ENCODE measurements at places on chromosomes 12 and 14.

GRCh38 chr12:65278576-65279368, at the start of gene MSRB3:
MSRB3 (plus strand) TSS chr12:65278683; CDS start chr12:65308580, 29,897 bp downstream.
- peak; percentile 1 for DNase-seq

DNA sequence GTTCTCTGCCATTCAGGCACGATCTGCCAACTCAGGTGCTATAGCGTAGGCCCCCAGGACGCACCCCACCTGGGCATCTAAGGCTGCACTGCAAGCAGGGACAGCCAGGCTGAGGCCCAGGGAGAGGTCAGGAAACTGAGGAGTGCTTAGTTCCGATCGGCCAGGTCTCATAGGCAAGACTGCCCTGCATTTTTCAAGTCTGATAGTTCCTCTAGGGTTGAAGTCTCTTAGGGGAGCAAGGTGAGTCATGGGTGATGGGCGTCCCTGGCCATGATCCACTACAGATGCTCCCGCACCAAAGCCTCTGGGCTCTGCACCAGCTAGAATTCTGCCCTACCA, 13.2 kb downstream of the NOPCHAP1 start:
- no peak for DNase-seq

- DNase-seq, result no peak
Measured at GRCh38 chr12:107501681-107502080, 183.9 kb upstream of the PWP1 start.

- no peak for DNase-seq
Measured at GRCh38 chr12:48602192-48602989, 32.5 kb upstream of the LALBA start.

- no peak for DNase-seq
Measured at GRCh38 chr12:89618113-89618862, 90.3 kb downstream of the ATP2B1 start.

DNA sequence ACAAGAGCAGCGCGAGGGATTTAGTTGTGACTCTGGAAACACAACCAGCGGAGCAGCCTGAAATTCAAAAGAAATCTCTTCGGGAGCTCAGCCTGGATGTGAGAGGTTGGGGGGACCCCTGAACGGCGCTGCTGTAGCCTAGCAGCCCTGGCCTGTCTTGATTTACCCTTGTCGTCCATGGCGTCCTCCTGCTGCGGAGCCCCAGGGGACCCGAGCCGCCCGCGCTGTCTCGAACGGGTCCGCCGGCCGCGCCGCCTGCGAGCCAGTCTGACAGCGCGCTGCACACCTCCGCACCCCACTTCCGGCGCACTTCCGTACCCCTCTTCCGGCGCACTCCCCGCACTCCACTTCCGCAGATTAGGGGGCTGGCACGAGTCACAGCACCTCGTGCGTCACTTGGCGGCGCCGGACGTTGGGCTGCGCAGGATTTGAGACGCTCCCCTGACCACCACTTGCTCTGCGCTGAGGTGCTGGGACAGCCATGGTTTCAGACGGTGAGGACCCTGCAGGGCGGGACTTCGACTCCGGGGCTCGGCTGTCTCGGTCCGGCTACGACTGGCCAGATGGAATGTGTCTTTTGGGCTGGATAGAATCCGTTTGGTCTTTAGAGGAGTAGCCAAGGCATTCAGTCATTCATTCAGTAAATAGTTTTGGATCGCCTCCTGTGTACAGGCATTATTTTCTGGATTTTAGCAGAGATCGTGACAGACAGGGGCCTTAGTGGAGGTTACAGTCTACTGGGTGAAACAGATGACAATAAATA, at the start of the genes EIF2B1 and GTF2H3:
TSS of gene EIF2B1 (minus strand) at position 308 of the 763 bp plus-strand sequence. CDS start at position 179, 129 bp downstream.
TSS of gene GTF2H3 (plus strand) at position 451 of the 763 bp plus-strand sequence. CDS start at position 482, 31 bp downstream.
- peak; percentile 95 for DNase-seq

GRCh38 chr14:20415782-20416206, 2.5 kb upstream of the TEP1 start:
- no peak for DNase-seq

- peak; percentile 5 for DNase-seq
Measured at GRCh38 chr14:92922883-92923743, at the start of gene CHGA. CHGA (plus strand) TSS chr14:92923150; CDS start chr14:92923360, 210 bp downstream.

GRCh38 chr12:64890873-64891468, 66.5 kb downstream of the TBC1D30 start:
- no peak for DNase-seq

DNA sequence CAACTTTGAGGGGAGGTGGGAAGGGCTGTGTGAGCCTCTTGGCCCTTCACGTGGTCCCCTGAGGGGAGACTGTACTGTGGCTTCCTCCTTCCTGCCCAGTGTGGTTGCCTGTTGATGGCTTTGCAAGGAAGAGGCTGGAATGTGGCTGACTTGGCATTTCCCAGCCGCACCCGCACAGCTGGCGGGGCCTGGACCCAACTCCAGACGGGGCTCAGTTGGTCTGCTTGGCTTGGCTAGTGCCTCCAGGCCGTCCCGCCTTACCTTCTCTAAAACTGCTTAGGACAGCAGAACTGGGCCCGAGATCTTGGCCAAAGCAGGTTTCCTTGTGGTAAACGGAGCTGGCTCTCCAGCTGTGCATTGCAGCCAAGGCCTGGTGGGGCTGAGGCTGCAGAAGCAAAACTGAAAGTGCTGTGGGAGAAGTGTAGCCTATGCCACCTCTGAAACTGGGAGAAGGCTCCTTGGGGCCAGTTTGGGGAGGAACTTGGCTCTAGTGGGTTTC, 139.5 kb downstream of the SMOC1 start:
- DNase-seq, result no peak

DNA sequence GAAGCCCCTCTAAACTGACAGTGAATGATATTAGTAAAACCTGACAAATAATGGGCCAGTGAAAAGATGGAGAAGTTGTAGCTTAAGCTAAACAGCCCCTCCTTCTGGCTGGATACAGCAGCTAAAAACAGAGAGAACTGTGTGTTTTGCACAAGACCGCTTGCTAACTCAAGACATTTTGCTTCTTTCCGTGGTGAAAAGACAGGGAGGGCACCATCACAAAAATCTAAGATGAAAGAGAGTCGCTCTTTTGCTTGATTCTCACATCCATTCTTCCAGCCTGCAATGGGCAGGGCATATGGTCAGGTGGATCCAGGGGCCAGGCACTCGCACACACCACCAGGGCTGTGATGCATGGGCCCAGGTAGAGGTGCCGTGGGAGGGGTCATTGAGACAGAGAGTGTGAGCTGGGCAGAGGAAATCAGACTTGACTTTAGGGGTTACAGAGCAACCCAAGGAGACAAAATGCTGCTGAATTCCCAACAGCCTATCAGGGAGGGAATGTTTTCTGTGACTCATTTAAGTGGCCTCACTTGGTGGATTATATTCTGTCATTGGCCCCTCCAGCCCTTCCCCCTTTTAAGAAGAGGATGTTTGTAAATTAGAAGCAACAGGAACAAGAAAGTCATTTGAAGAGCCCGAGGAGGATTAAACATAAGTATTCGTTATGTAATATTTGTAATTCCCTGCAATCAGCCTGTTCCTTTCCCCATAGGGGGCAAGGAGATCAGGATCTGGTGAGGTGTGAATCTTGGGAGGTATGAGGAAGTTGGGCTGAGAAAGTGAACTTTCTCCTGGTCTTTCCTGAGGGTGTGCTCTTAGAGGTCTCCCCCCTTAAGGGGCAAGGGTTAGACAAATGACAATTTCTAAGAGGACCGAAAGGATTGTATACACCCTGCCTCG, 12.3 kb downstream of the EMP1 start:
- no peak for DNase-seq

- DNase-seq, result no peak
Measured at GRCh38 chr14:104134061-104134965, 4.1 kb upstream of the KIF26A start.

- DNase-seq, result no peak
Measured at GRCh38 chr12:55724226-55724939, 4.2 kb downstream of the RDH5 start.

DNA sequence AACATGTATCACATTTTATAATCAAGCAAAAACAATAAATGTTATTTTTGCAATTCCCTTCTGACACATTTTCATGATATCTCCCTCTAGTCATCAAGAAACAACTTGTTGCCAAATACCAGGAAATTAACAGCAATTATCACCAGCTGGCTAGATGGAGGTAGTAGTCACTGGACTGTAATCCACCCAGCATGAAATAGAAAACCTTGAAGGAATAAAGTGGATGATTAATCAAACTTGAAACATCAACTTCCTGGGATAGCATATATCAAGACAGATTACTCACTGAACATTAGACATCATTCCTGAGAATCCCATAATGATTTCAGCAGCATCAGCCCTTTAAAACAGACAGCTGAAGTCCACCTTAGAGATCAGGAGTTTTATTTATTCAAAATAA, 259.0 kb downstream of the CCDC59 start:
- DNase-seq, result no peak

DNA sequence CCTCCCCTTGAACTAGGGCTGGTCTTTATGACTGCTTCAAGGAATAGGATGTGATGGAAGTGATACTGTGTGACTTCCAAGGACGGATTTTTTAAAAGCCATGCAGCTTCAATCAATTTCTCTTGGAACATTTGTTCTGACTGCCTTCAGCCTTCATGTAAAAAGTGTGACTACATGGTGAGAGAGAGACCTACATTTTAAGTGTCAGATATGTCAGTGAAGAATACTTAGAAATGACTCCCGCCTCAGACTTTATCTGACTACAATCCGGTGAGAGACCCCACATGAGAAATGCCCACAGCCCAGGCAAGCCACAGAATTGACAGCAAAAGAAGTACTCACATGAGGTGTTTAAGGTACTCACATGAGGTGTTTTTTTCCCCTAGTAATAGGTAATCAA, 295.3 kb downstream of the KCNC2 start:
- no peak for DNase-seq

- DNase-seq, result no peak
Measured at GRCh38 chr12:78562368-78563205, 302.0 kb upstream of the SYT1 start.

- no peak for DNase-seq
Measured at GRCh38 chr12:114666746-114667668, 17.0 kb downstream of the TBX3 start.

Data from stimulated activated CD4-positive, alpha-beta T cell treated with anti-CD3 and anti-CD28 coated beads, Interleukin-15, amount 100 ng/mL, for 48 hours (primary cell).